Forelimb muscle (tissue), 1 donor: ENCODE measurements at places on chromosomes 6 and 20.

DNA sequence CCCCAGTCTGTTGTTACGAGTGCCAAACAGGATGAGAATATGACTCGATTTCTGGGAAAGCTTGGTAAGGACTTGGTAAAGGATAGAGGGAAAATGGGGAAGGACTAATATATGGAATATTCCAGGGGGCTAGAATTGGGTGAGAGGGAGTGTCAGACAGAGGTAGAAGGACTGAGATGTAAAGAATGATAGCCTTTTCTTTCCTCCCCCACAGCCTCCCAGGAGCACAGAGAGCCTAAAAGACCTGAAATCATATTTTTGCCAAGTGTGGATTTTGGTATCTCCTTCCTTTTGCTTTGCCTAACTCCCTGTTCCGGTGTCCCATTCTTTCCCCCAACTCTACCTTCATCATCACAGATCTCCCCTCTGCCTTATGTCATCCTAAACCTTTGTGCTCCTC lies 3.1 kb downstream of the MSH5 start:
- no peak for DNase-seq

GRCh38 chr20:34570859-34571306 lies 12.4 kb downstream of the MAP1LC3A start:
- DNase-seq = no peak

GRCh38 chr6:117200067-117200466 lies 65.3 kb upstream of the VGLL2 start:
- no peak for DNase-seq

GRCh38 chr20:4532772-4533171 lies 188.9 kb upstream of the PRND start:
- no peak for DNase-seq

- DNase-seq = no peak
Observed at GRCh38 chr6:107666981-107667601, 157.0 kb downstream of the SCML4 start.

DNA sequence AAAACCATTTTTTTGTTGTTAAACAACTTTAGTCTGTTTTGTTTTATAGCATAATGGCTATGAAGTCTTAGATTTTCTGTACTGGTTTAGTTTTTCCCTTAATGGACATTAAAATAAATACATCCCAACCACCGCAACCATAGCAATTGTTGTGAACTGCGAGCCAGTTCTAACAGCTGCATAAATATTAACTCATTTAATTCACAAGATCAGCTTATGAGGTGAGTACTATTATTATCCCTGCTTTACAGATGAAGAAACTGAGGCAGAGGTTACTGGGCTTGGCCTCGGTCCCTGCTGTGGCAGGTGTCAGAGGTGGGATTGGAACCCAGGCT lies 23.1 kb downstream of the MOCS3 start:
- no peak for DNase-seq

- no peak for DNase-seq
Observed at GRCh38 chr6:137261761-137262160, 42.6 kb upstream of the IFNGR1 start.

GRCh38 chr6:149337320-149337719 lies 19.8 kb downstream of the TAB2 start:
- DNase-seq = no peak

DNA sequence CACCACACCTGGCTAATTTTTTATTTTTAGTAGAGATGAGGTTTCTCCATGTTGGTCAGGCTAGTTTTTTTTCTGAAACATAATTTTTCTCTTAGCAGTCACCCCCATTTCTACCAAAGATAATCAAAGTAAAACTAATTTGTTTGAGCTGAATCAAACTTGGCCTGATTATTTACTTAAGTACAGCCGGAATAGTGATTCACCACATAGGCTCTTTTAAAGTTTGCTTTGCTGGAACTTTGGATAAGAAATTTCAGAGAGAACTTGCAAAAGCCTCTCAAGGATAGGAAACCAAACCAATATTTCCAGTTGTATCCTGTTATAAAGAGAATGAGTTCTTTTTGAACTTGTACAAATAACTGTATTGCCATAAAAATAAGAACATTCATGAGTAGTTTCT lies 105.0 kb upstream of the SYNCRIP start:
- no peak for DNase-seq

DNA sequence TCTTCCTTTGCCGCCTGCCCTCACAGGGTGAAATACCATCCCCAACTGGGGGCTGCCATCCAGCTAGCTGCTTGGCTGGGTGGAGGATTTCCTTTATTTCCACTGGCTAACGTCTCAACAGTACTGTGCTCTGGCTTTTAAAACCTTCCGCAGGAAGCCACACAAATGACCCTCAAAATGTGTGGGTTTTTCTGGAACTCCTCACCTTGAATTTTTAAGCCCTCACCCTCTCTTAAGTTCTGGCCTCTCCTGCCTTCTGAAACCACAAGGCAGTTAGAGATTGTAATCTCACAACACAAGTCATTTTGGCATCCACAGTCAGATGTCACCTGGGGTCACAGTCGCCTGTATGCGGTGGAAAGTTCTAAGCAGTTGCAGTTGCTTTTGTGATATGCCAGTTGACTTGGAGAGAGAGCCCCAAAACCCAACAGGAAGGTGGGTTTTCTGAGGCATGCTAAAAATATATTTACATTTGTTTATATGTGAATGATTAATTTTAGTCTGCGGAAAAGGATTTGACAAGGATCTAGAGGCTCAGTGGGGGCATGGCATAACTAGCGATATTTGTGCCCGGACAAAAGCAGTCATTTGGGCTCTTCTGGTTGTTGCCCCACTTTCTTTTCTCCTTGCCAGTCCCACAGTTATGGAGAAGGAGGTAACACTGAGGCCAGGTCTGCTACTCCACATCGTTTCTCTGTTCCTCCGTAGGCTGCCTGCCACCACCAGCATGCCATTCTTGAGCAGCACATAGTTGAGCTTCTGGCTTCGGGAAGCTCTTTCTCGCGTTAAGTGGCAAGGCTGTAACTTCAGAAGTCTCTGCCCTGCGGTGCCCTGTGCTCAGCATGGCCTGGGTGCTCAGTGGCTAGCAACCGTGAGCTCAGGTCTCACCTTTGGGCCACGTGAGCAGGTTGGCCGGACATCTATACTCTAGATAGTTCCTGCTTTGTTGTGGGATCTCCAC lies 335.3 kb downstream of the CD83 start:
- no peak for DNase-seq

DNA sequence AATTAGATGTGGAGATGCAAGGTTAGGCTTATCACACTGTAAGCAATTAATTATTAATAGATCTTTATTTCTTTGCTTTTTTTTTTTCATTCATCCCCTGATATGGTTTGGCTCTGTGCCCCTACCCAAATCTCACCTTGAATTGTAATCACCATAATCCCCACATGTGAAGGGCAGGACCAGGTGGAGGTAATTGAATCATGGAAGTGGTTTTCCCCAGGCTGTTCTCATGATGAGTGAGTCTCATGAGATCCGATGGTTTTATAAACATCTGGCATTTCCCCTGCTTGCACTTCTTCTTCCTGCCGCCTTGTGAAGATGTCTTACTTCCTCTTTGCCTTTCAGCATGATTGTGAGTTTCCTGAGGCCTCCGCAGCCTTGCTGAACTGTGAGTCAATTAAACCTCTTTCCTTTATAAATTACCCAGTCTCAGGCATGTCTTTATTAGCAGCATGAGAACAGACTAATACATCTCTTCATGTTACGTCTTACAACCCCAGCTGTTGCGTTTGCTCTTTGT lies 333.8 kb downstream of the CDH26 start:
- no peak for DNase-seq

- no peak for DNase-seq
Observed at GRCh38 chr6:30990422-30991086, 7.0 kb downstream of the MUC21 start.

DNA sequence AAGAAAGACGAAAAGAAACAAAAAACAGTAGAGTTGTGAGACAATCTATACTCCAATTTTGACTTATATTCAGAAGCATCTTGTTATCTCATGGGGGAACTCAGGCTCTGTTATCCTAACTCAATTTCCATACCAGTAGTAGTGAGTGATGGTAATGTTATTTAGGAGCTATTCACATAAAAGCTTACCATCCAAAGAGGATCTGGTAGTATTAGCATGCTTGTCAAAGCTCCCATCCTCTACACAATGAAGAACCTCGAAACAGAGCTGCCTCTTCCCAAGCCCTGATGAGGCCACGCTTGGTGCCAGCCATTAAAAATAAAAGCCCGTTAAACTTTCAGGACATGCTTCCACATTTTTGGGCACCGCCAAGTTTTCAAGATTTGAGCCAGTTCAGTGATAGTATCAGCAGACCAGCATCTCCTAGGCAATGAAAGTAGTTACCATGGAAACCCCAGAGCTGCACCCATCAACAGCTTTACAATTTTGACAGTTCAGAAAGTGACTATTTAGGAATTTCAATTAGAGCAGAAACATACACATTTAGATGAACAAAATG lies 173.3 kb downstream of the CD83 start:
- no peak for DNase-seq

- no peak for DNase-seq
Observed at GRCh38 chr20:60791823-60792222, 460.2 kb upstream of the CDH4 start.

GRCh38 chr6:119138906-119139541 lies 60.6 kb upstream of the FAM184A start:
- DNase-seq = no peak

DNA sequence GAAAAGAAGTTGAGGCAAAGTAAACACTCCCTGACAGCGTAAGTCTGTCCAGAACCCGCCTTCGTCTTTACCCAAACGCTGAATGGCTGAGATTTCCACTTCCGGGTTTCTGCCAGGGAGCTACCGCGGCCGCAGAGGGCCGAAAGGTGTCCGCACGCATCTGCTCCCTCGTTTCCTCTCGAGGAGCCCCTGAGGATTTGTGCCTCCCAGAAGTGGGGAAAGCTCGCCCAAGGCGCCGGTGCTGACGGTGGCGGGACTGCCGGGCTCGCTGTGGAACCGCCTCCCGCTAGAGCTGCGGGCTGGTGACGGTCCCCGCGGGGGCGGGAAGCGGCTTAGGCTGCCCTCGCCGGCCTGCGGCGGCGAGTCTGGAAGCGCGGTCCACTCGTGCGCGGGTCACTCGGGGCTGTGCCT lies 1760.2 kb upstream of the DEFB115 start:
- no peak for DNase-seq

GRCh38 chr6:3235486-3235885 lies 8.0 kb upstream of the TUBB2B start:
- no peak for DNase-seq

- DNase-seq = no peak
Observed at GRCh38 chr20:25090492-25091429, 8.8 kb upstream of the VSX1 start.

- no peak for DNase-seq
Observed at GRCh38 chr6:106225581-106225980, 100.0 kb downstream of the ATG5 start.
